ENCODE measurements at places on chromosomes 5 and 9. TPM values are rescaled to one million over a fixed set of nuclear protein-coding genes. Genes with fewer than 3 reads are reported as not detected.

DNA sequence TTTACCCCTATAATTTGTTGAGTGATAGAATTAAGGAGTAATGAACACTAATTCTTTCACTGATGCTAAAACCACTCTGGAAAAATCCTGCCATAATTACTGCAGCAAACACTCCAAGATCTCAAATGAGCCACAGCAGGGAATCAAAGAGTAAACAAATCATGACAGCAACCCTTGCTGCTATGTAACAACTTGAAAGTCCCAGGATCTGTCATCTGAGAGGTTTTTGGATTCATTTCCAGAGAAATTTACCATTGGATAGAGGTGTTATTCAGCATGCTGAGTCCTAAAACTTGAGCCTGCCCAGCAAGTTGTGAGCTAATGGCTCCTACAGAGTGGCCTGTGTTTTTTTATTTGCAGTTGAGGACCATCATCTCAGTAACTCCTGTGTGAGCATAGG lies 59.2 kb downstream of the PRLR start:
- no peak overlapping the region for H3K4me3 ChIP-seq
- H3K36me3 ChIP-seq, result no peaks in the 10 kb centered on the region
- no peak overlapping the region for H3K27ac ChIP-seq

The PRSS3 gene
- not detected for total RNA-seq

GRCh38 chr9:91415290-91415689 lies 8.3 kb downstream of the NFIL3 start:
- DNase-seq, result peak; percentile 69
- peaks cover 79% of the 10 kb centered on the region for H3K4me1 ChIP-seq
- H3K27me3 ChIP-seq, result no peaks in the 10 kb centered on the region
- H3K4me3 ChIP-seq, result peak overlapping the region; percentile 63
- H3K27ac ChIP-seq, result peak overlapping the region; percentile 86
- H3K36me3 ChIP-seq, result peaks cover 53% of the 10 kb centered on the region

The PDE8B gene
- 0.17 TPM for total RNA-seq

The SPEF2 gene
- 5.8 TPM for total RNA-seq

GRCh38 chr9:93306579-93307091 lies 122.7 kb downstream of the WNK2 start:
- H3K27me3 ChIP-seq, result peaks cover 9% of the 10 kb centered on the region
- no peak overlapping the region for H3K4me3 ChIP-seq
- H3K27ac ChIP-seq, result no peak overlapping the region
- H3K36me3 ChIP-seq, result no peaks in the 10 kb centered on the region
- no peak for DNase-seq

DNA sequence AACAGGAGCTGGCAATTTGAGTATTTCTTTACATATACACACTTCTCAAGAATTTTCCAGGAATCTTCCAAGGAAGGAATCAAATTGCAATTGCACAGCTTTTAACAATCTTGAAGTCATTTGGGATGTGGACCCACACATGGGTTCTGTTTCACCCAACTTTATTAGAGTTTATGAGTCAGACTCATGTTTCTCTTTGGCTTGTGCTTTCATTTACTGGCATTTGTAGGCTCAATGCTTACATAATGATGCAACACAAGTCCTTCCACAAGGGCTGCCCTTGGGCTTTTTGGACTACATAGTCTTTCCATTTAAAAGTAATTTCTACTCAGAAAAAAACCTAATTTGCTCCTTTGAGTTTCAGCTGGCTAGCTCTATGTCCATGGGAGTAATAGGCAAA lies 4.6 kb upstream of the CDC37L1 start:
- H3K27me3 ChIP-seq, result no peaks in the 10 kb centered on the region
- H3K36me3 ChIP-seq, result no peaks in the 10 kb centered on the region
- H3K4me1 ChIP-seq, result peaks cover 6% of the 10 kb centered on the region
- no peak overlapping the region for H3K4me3 ChIP-seq
- no peak for DNase-seq

Data from activated CD4-positive, alpha-beta T cell treated with anti-CD3 and anti-CD28 coated beads, Interleukin-2, amount 10 ng/mL, durations not matched to agents 24 days and 14 days (primary cell).